ENCODE measurements at places on chromosomes 7 and 10.

DNA sequence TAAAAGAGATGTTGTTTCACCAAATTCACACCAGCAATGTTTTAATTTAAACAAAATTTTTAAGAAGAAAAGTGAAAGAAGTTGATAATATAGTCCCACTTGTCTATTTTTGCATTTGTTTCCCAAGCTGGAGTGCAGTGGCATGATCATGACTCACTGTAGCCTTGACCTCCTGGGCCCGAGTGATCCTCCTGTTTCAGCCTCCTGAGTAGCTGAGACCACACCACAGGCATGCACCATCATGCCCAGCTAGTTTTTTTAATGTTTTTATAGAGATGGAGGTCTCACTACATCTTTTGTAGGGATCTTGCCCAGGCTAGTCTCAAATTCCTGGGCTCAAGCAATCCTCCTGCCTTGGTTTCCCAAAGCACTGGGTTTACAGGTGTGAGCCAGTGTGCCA lies 14.1 kb upstream of the NDUFA5 start:
- no peak for DNase-seq

GRCh38 chr7:25454020-25454419 lies 225.7 kb upstream of the NPVF start:
- no peak for DNase-seq

DNA sequence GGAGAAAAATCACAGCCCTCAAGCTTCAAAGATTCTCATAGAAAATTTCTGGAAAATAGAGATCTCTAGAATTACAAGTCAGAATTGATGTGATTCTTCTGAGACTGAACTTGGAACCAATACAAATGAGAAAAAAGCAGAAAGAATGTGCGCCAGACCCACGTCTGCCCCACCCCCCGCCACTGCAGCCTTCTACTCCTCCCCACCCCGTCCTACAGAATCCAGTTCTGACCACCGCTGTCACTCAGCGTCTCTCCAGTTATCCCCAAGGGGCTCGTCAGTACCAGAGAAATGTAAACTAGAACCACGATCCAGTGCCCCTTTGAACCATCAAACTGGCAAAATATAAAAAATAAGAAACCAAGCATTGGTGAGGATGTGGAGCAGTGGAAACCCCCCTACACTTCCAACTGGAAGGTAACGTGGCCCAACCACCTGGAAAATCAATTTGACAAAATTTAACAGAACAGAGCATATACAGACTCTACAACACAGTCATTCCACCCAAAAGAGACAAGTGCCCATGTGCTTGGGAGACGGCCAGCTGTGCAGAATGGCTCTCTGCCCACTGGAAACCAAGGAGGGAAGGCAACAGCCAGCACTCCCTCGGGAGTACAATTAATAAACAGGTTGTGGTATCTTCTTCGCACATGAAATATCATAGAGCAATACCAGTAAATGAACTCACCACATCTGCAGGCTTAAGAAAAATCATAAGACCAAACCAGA lies 397.9 kb downstream of the TNS3 start:
- DNase-seq = no peak

GRCh38 chr10:91289305-91289704 lies 68.8 kb downstream of the PCGF5 start:
- no peak for DNase-seq

DNA sequence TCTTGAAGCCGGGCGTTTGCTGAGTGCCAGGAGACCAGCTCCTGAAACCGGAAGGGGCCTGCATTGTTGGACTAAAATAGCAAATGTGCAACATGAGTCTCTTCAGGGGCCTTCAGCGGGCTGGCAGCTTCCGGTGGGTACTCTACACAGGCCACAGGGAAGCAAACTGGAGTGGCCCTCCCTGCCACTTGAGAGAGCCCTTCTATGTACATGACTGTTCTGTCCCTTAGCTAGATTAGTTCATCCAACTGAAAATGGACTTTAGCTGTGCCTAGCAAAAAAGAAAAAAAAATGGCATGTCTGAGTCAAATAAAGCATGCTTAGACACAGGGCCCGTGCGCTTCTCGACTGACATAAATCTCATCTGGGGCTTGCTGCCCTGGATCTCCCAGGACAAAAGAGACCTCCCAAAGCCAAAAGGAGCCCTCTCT lies 115.3 kb upstream of the TCF7L2 start:
- no peak for DNase-seq

DNA sequence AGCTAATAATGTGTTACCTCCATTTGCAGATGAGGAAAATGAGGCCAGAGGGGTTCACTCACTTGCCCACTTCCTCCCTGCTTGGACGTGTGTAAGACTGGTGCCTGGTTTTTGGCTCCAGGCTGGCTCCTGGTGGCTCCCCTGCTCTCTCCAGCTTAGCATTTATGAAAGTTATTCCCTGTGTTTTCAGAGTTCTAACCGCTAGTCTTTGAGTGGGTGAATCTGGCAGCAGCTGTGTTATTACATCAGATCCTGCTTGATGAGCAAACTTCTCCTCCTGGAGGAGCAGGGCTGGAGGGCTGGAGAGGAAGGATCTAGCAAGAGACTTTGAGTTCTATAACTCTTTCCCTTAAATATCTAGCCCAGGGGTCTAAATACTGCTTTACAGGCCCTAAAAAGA lies 80.9 kb upstream of the AGBL3 start:
- peak; percentile 67 for DNase-seq

DNA sequence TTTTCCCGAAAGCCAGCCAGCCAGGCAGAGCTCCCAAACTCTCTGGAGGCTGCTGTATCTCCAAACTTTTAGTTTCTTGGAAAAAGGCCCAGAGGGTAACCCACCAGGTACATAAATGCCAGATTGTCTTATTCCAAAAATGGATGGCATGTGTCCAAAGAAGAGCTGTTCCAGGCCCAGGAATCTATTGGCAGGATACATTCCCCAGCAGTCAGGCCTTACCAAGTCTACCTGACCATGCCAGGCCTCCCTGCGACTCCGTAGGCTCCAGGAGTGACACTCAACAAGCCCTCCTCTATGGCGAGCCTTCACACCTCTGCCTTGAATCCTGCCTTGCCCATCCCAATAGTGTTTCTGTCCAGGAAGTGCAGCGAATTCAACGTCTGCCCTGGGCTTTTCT lies 95.6 kb downstream of the GRB10 start:
- no peak for DNase-seq

- DNase-seq = no peak
Measured at GRCh38 chr7:100584683-100585510, 1.0 kb downstream of the LRCH4 start.

GRCh38 chr10:11242443-11243387 lies 225.0 kb downstream of the CELF2 start:
- peak; percentile 64 for DNase-seq
